Mesothelial cell of epicardium (in vitro differentiated cells): ENCODE measurements at places on chromosomes 6 and 20.
A peak's percentile ranks its signal among the peaks of the same experiment; 100 is the strongest.

DNA sequence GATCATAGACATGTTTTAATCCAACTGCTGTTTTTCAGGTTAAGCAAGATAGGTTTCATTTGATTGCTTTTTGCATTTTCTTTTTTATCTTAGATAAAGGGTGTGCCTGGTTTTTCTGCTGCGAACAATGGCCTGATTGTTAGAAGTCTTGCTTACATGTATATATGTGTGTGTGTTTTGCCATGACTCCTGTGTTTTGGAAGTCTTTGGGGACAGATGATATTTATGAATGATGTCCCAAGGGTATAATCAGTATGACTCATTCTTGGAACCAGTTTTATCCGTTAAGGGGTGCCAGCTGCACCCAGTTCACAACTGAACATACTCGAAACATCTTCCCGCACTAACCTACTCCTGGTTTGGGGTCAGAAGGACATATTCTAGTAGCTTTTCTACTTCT is 230.1 kb upstream of the SUPT3H start:
- DNase-seq = no peak

GRCh38 chr6:148928811-148929210 is 182.0 kb downstream of the UST start:
- no peak for DNase-seq

- no peak for DNase-seq
Measured at GRCh38 chr6:83308833-83309232, 115.7 kb downstream of the RWDD2A start.

DNA sequence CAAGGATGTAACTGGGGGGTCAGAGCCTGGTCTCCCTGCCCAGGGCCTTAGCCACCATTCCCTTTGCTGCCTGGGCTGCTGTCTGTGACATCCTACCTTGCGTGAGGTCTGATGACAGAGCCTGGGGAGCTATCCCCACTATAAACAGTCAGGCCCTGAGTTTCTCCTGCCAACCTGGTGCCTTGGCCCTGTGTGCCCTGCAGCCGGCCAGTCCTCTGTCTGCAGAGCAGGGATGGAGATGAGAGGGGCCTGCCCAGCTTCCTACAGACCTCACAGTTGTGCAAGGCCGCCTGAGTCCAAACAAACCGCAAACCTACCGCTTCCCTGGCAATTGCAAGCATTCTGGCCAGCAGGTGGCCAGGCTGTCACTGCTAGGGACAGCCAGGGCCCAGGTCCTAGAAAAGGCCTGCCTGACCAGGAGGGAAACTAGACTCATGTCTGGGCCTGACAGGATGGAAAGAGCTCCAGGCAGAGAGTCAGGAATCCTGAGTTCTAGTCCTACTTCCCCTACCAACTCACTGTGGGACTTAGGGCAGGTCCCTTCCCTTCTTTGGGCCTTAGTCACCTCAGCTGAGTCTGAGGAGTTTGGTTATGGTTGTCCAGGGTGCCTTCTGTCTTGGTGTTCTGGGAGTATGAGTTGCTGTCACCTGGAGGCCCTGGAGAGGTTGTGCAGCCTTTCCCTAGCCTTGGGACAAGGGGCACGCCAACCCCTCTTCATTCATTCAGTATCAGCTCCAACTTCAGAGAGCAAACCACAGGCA is 86.2 kb downstream of the VEGFA start:
- DNase-seq = no peak

- no peak for DNase-seq
Measured at GRCh38 chr6:157486572-157486971, 105.6 kb downstream of the ZDHHC14 start.

GRCh38 chr6:46044881-46045617 is 29.4 kb upstream of the CLIC5 start:
- DNase-seq = no peak

DNA sequence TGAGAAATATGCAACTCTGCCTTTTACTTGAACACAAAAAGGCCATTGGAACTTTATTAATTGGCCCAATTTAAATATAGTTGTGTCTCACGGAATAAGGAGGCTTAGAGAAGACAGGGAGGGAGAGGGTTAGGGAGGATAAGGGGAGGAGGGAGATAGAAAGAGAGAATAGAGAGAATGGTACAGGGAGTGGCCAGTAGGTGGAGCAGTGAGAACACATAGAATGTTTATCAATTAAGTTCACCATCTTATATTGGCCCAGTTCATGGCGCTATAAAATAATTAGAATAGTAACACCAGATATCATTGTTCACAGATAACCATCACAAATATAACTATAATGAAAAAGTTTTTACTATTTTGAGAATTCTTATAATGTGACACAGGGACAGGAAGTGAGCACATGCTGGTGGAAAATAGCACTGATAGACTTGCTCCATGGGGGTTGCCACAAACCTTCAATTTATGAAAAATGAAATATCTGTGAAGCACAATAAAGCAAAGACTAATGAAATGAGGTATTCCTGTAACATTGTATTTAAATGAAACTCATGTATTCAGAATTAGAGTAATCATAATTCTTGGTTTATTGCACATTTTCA is 374.1 kb upstream of the MANEA start:
- peak; percentile 21 for DNase-seq

DNA sequence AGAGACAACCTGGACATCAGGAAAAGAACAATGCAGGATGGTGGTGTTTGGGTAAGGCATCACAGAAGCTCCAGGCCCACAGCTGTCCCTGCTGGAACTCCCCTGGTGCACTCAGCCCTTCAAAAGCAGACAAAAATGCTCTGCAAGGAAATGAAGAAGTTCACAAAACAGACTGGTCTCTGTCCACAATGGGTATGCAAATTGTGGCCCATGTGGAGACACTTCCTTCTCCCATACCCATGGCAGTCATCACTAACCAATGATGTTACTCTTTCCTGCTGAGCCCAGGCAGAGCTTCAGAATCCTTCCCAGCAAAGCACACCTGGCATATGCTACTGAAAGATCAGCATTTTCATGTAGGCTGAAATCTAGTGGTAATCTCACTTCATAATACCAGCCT is 42.6 kb upstream of the PXDC1 start:
- DNase-seq = no peak

GRCh38 chr20:16552015-16552414 is 21.2 kb downstream of the KIF16B start:
- DNase-seq = no peak
